CD8-positive, alpha-beta memory T cell (primary cell): ENCODE measurements at places on chromosomes 1 and 21. TPM values are rescaled to one million over a fixed set of nuclear protein-coding genes. Genes with fewer than 3 reads are reported as not detected.

DNA sequence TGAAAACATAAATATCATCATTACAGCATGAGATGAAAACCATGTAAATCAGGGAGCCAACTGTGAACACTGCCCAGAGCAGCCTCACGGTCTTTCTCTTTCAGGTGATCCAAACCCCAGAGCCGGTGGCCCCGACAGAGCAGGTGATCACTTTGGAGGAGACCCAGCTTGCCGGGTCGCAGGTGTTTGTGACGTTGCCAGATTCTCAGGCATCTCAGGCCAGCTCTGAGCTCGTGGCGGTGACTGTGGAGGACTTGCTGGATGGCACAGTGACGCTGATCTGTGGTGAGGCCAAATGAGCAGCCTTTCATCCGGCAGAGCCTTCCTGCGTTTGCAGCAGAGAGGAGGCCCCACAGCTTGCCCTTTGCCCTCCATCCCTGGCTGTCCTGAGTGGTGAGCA is 37.2 kb upstream of the EPHA8 start:
- peaks cover 32% of the 10 kb centered on the region for H3K36me3 ChIP-seq
- DNase-seq, result no peak
- H3K4me3 ChIP-seq, result no peak overlapping the region
- no peak overlapping the region for H3K27ac ChIP-seq
- no peaks in the 10 kb centered on the region for H3K4me1 ChIP-seq
- H3K27me3 ChIP-seq, result no peaks in the 10 kb centered on the region

- no peaks in the 10 kb centered on the region for H3K4me1 ChIP-seq
- H3K4me3 ChIP-seq, result no peak overlapping the region
- no peaks in the 10 kb centered on the region for H3K27me3 ChIP-seq
- no peaks in the 10 kb centered on the region for H3K36me3 ChIP-seq
These were observed 23.0 kb upstream of the EPHA2 start for GRCh38 chr1:16178596-16179497.

DNA sequence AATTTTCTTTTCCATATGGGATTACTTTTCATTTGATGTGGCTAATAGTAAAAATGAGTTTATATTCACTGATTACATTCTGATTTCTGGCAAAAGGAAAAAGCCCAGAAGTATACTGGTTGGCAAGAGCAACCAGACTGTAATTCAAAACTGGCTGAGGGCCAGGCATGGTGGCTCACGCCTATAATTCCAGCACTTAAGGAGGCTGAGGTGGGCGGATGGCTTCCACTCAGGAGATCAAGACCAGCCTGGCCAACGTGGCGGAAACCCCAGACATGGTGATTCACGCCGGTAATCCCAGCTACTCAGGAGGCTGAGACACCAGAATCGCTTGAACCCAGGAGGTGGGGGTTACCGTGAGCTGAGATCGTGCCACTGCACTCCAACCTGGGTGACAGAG is 14.5 kb downstream of the SYT11 start:
- H3K4me3 ChIP-seq, result no peak overlapping the region
- H3K4me1 ChIP-seq, result no peaks in the 10 kb centered on the region
- H3K27me3 ChIP-seq, result no peaks in the 10 kb centered on the region

GRCh38 chr1:19869929-19870328 is 12.3 kb upstream of the OTUD3 start:
- H3K27ac ChIP-seq, result no peak overlapping the region
- H3K4me1 ChIP-seq, result no peaks in the 10 kb centered on the region
- no peaks in the 10 kb centered on the region for H3K27me3 ChIP-seq
- H3K4me3 ChIP-seq, result no peak overlapping the region

DNA sequence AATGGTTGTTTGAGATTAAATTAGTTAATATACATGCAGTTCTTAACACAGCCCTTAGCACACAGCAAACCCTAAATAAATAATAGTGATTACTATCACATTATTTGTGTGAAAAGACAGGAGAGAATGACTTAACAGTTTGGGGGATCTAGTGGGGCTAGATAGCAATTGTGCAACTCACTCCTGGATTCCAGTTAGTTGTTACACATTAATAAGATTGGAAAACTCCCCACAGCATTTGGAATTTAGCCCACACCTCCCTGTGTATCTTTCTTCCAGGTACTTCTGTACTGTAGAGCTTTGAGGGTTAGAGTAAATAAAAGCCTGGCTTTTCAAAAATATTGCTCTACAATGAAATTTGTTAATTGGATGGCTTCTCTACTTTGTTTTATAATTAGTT is 93.2 kb downstream of the KCTD3 start:
- H3K27me3 ChIP-seq, result no peaks in the 10 kb centered on the region
- H3K4me3 ChIP-seq, result no peak overlapping the region
- no peak for DNase-seq
- no peak overlapping the region for H3K27ac ChIP-seq
- H3K4me1 ChIP-seq, result no peaks in the 10 kb centered on the region

GRCh38 chr1:41631971-41632370 is 147.5 kb upstream of the EDN2 start:
- H3K36me3 ChIP-seq, result no peaks in the 10 kb centered on the region
- no peak overlapping the region for H3K4me3 ChIP-seq
- no peak for DNase-seq
- H3K27ac ChIP-seq, result no peak overlapping the region

DNA sequence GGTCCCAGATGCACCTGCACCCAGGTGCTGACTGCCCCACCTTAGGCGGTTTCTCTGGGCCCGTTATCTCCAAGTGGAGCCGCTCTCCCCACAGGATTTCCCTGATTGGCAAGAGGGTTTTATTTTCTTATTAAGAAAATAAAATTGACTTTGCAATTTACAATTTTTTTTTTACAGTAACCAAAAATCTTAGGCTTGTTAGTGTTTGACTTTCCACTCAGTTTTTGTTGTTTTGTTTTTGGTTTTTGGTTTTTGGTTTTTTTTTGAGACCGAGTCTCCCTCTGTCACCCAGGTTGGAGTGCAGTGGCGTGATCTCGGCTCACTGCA is 4.8 kb upstream of the CCDC27 start:
- DNase-seq, result no peak
- no peak overlapping the region for H3K27ac ChIP-seq
- H3K27me3 ChIP-seq, result no peaks in the 10 kb centered on the region
- H3K4me1 ChIP-seq, result peaks cover 9% of the 10 kb centered on the region

The GNG4 gene
- 5.2 TPM for total RNA-seq

The OSBPL9 gene
- total RNA-seq, result 48.0 TPM

The PLCH2 gene
- total RNA-seq, result 2.5 TPM

The TXLNA gene
- total RNA-seq, result 99.0 TPM

GRCh38 chr21:8993284-8993942 is 1528.0 kb upstream of the TPTE start:
- no peak for DNase-seq
- no peak overlapping the region for H3K27ac ChIP-seq
- H3K36me3 ChIP-seq, result no peaks in the 10 kb centered on the region
- H3K4me3 ChIP-seq, result no peak overlapping the region

GRCh38 chr1:1135339-1136136 is 19.6 kb upstream of the C1orf159 start:
- no peak overlapping the region for H3K27ac ChIP-seq
- H3K27me3 ChIP-seq, result no peaks in the 10 kb centered on the region
- no peak overlapping the region for H3K4me3 ChIP-seq
- no peak for DNase-seq

- no peaks in the 10 kb centered on the region for H3K36me3 ChIP-seq
- no peaks in the 10 kb centered on the region for H3K27me3 ChIP-seq
- H3K4me3 ChIP-seq, result no peak overlapping the region
- H3K4me1 ChIP-seq, result no peaks in the 10 kb centered on the region
- no peak overlapping the region for H3K27ac ChIP-seq
These were observed 106.4 kb upstream of the DPYD start for GRCh38 chr1:98027103-98027705.

DNA sequence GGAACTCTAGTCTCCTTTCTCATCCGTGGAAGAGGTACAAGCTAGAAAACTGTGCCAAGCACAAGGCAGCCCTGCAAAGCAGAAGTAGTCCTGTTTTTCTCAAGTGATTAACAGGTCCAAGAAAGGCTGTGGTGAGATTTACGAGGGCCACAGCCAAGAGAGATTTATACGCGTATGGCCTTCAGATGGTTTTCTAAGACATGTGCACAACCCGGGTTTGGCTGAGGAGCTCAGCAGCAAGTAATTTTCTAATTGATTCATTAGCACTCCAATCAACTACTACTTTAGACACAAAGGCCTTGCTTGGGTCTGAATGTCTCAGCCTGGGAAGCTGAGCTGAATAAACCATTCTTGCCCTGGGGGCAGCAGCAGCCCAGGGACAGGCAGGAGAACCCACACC is 55.8 kb downstream of the SSBP3 start:
- H3K4me3 ChIP-seq, result no peak overlapping the region
- no peak overlapping the region for H3K27ac ChIP-seq
- no peaks in the 10 kb centered on the region for H3K27me3 ChIP-seq
- peaks cover 17% of the 10 kb centered on the region for H3K4me1 ChIP-seq
- no peaks in the 10 kb centered on the region for H3K36me3 ChIP-seq

GRCh38 chr1:33428661-33429060 is 2.2 kb downstream of the PHC2 start:
- H3K27me3 ChIP-seq, result peaks cover 32% of the 10 kb centered on the region
- H3K4me3 ChIP-seq, result no peak overlapping the region
- no peaks in the 10 kb centered on the region for H3K36me3 ChIP-seq
- H3K4me1 ChIP-seq, result peaks cover 10% of the 10 kb centered on the region
- DNase-seq, result no peak

- H3K27ac ChIP-seq, result no peak overlapping the region
- no peaks in the 10 kb centered on the region for H3K36me3 ChIP-seq
- no peak overlapping the region for H3K4me3 ChIP-seq
- H3K27me3 ChIP-seq, result no peaks in the 10 kb centered on the region
- H3K4me1 ChIP-seq, result peaks cover 17% of the 10 kb centered on the region
These were observed 1.2 kb upstream of the TSPAN2 start for GRCh38 chr1:115090540-115090939.

The ABL2 gene
- total RNA-seq, result 7.2 TPM

DNA sequence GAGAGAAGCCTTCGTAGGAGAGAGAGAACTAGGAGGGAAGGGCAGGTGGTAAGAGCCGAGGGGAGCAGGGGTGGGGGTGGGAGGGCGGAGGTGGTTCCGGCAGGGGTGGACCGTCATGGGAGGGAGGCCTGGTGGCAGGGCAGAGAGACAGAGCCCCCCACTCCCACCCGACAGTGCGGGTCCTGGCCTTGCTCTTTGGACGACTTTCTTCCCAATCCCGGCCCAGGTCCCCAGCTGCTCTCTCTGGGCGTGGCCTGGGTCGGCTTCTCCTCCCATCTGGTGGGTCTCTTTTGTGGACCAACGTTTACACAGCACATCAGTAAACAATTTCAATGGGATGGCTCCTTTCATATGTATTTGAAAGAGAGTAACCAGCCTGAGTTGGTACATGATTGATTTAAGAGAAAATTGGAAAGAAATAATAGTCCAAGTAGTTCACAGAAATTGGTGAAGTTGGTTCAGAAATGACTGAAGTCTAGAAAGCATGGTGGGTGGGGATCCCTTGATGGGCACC is 56.9 kb downstream of the LDLRAD2 start:
- no peak overlapping the region for H3K27ac ChIP-seq
- no peaks in the 10 kb centered on the region for H3K4me1 ChIP-seq
- DNase-seq, result no peak
- H3K36me3 ChIP-seq, result no peaks in the 10 kb centered on the region
- no peaks in the 10 kb centered on the region for H3K27me3 ChIP-seq

DNA sequence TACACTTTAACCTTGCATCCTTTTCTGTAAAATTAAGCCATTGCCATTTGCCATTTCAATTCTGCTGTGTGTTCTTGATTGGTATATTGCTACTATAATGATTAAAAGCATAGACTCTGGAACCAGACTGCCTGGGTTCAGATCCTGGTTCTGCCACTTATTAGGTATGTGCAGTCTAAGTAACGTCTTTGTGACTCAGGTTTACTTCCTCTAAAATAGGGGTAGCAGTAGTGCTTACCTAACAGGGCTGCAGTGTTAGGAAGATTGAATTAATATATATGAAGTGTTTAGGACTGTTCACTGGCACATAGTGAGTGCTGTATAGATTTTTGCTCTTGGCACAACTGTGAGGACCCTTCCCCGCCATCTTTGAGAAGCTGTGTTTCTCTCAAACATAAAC is 4.4 kb downstream of the CDC42 start:
- peaks cover 73% of the 10 kb centered on the region for H3K4me1 ChIP-seq
- no peak overlapping the region for H3K27ac ChIP-seq
- H3K4me3 ChIP-seq, result no peak overlapping the region
- no peaks in the 10 kb centered on the region for H3K27me3 ChIP-seq
- DNase-seq, result no peak

DNA sequence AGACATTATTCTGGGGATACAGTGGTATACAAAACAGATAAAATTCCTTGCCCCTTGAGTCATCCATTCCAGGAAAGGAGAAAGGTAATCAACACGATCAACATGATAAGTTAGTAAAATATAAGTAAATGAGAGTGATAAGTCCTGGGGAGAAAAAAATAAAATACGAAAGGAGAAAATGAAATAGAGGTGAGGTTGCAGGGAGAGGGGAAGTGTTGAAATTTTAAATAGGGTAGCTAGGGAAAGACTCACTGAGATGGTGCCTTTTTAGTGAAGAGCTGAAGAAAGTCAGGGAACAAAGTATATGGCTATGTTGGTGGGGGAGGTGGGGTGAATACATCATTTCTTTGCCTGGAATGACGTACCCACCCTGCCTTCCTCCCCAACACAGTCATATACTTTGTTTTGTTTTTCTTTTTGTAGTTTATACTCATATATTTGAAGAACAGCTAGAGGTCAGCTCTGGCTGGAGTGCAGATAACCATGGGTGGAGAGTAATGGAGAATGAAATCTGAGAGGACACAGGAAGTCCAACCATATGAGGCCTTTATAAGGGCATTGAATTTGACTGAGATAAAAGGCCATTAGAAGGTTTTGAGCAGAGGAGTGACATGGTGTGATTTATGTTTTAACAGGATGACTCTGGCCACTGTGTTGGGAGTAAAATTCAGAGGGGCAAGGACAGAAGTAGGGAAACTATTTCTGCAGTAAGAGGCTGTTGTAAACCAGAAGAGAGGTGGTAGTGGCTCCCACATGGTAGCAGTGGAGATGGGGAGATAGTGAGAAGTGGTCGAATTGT is 54.8 kb downstream of the OSBPL9 start:
- no peaks in the 10 kb centered on the region for H3K4me1 ChIP-seq
- no peaks in the 10 kb centered on the region for H3K27me3 ChIP-seq
- no peak overlapping the region for H3K27ac ChIP-seq
- no peak for DNase-seq
- no peaks in the 10 kb centered on the region for H3K36me3 ChIP-seq

DNA sequence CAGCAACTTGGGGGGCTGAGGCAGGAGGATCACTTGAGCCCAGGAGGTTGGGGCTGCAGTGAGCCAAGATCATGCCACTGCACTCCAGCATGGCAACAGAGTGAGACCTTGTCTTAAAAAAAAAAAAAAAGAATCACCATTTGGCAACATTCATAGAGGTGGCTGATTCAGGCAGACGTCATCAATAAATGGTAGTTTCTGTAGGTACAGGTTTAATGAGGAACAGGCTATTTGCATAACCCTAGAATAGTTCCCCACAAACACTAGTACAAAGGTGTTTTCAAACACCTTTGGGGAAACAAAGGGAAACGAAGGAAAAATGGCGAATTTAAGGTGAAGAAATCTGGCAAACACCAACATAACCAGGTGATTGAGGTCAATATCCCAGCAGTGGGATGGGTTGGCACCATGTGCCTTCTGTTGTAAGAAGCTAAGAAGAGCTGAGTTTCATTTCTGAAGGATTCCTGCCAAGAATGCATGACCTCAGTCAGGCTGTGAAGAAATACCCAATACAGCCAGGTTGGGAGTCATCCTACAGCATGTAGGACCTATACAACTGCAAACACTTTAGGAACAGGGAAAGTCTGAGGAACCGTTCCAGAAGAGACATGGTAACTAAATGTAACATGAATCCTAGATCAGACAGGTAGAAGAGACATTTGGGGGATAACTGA is 5.6 kb downstream of the LPAR3 start:
- H3K27me3 ChIP-seq, result peaks cover 2% of the 10 kb centered on the region
- no peak overlapping the region for H3K27ac ChIP-seq
- H3K36me3 ChIP-seq, result no peaks in the 10 kb centered on the region
- H3K4me3 ChIP-seq, result no peak overlapping the region
